ENCODE measurements at places on chromosomes 3 and 15.

DNA sequence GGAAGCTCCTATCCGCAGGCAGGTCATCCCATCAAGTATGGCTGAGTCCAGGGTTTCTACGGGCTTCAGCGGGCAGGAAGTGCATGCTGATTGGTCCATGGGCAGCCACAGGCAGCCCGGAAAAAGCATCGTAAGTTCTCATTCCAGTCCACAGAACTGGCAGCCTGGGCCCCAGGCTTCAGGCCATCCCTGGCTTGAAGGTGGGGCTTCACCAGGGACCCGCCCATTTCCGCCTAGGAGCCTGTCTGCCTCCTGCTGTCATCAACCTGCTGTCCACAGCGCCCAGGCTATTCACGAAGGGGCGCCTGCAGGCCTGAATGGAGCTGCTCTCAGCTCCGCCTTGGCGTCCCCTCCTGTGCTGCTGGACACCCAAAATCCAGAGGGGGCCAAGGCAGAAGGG, 13.9 kb downstream of the PCYT1A start:
- DNase-seq: no peak

DNA sequence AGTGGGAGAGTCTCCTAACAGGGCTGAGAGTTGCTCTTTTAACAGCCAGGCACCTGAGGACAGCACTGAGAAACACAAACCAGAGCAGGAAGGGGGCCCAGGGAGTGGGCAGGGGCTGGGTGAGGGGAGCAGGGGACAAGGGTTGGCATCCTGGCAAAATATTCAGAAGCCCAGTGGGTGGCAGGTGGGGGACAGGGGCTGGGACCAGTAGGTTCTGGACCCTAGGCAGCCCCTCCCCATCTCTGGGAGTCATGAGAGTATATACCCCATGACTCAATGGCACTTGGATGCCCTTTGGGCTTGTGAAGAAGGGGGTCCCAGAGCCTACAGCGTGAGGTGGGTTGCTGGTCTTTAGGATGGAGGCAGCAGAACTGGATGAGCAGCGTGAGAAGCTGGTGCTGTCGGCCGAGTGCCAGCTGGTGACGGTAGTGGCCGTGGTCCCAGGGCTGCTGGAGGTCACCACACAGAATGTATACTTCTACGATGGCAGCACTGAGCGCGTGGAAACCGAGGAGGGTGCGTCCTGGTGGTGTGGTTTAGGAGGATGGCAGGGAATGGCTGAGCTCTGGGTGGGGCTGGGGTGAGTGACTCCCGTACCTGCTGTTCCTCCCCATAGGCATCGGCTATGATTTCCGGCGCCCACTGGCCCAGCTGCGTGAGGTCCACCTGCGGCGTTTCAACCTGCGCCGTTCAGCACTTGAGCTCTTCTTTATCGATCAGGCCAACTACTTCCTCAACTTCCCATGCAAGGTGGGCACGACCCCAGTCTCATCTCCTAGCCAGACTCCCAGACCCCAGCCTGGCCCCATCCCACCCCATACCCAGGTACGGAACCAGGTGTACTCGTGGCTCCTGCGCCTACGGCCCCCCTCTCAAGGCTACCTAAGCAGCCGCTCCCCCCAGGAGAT, 24.2 kb downstream of the NBEAL2 start:
- DNase-seq: no peak

GRCh38 chr15:52095597-52096262, 16.8 kb downstream of the BCL2L10 start:
- no peak for DNase-seq

DNA sequence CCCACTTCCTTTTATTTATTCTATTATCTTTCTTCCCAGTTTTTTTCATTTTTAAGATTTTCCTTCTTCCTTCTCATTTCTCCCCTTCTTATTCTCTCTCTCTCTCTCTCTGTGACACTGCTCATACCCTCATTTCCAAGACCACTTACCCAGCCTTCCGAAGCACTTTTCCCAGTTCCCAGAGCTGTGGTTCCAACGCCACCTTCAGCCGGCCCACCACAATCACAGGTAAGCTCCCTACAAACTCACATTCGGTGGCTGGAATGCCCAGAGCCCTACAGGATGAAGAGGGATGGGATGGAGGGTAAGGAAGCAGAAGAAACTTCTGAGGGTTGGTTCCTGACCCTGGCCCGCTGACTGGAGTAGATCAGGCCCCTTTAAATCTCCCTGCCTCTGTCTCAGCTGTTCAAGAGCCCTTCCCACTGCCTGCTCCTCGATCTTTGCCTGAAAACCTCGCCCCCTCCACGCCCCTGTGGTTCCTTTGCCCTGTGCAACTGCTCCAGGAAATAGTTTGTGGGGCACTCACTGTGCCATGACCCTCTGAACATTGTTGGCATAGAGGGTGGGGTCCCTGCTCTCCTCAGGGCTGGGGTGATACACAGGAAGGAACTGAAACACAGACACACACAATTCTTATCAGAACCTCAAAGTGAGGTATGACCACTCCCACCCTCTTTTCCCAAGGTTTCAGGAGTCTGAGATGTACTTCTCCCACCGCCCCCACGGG, 4.8 kb downstream of the LPCAT4 start:
- DNase-seq: no peak

DNA sequence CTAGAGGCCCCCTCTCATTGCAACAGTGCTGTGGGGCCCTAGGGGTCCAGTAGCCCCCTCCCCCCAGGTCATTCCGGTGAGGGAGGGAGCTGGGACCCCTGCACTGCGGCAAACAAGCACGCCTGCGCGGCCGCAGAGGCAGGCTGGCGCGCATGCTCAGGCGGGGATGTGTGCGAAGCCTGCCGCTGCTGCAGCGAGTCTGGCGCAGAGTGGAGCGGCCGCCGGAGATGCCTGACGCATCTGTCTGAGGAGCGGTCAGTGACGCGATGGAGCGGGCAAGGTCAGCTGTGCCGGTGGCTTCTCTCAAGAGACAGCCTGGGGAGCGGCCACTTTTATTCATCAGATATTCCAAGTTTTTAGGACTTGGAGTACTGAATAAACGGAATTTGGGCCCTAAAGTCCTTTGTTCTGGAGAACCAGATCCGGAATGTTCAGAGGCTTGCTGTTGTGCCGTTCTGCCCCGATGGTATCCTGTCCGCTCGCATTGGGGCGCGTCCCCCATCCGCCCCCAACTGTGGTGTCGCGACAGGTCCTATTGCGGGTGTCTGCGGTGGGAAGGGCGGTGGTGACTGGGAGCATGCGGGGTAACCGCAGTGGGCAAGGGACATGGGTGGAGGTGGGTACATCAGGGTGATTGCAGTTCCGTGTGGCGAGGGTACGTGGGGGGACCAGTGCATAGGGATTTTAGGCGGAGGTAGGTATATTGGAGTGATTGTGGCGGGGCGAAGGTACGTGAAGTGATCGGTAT, at the start of the genes SNRPN and SNURF:
SNRPN (plus strand) TSS at position 205 of the 748 bp plus-strand sequence. CDS start 19,467 bp downstream, outside the sequence.
SNURF (plus strand) TSS at position 205 of the 748 bp plus-strand sequence; CDS start at position 267, 62 bp downstream.
- peak; percentile 29 for DNase-seq

- DNase-seq: no peak
Measured at GRCh38 chr3:155554777-155555451, 190.0 kb downstream of the PLCH1 start.

GRCh38 chr3:151085889-151086483, 522 bp downstream of the MED12L start:
- DNase-seq: no peak

DNA sequence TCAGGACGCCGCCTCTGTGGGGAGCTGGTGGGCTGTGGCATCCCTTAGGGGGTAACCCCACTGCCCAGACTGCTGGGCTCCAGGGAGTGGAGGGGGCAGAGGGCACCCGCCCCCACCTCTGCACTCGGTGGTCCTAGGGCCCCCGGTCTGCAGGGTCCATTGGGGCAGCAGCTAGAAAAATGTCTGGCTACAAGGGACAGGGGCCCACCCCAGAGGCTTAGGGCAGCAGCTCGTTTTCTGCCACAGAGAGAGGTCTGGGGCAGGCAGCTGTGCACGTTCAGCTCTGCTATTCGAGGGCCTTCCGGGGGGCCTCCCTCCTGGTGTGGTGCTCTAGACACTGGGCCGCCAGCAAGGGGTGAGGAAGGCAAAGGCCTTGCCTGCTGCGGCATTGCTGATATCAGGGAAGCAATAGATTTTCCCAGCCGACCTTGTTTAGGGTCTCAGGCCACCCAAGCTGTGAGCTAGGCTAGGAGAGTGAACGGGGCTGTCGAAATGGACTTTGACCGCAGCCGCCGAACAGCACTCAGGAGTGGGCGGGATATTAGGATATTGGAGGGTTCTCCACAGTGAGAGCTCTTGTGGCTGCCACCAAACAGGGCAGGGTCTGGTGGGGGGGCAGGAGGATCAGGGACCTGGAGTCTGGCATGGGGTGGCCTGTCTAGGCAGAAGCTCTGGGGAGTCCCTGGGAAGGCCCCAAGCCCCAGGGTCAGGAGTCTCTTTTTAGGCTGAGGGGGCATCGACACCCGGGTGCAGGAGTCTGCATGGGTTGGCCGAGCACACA, 61.4 kb upstream of the KLF13 start:
- DNase-seq: no peak

- no peak for DNase-seq
Measured at GRCh38 chr3:48270306-48270705, 29.4 kb downstream of the ZNF589 start.

- DNase-seq: no peak
Measured at GRCh38 chr3:170414202-170414663, 4.4 kb upstream of the CLDN11 start.

DNA sequence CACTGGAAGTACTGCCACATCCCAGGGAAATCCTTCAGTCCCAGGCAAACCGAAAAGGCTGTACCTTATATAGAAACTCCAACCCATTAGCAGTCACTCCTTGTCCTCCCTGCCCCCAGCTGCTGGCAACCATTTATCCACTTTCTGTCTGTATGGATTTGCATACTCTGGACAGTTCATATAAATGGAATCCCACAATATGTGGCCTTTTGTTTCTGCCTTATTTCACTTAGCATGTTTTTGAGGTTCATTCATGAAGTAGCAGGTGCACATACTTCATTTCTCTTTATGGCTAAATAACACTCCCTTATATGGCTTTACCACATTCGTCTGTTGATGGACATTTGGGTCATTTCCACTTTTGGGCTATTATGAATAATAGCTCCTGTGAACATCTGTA, 51.6 kb upstream of the CMTM8 start:
- DNase-seq: no peak

Measured in stimulated activated CD8-positive, alpha-beta memory T cell treated with anti-CD3 and anti-CD28 coated beads, Interleukin-2, amount 100 ng/mL, for 1 hour (primary cell).